ENCODE measurements at places on chromosomes 1 and 21.

DNA sequence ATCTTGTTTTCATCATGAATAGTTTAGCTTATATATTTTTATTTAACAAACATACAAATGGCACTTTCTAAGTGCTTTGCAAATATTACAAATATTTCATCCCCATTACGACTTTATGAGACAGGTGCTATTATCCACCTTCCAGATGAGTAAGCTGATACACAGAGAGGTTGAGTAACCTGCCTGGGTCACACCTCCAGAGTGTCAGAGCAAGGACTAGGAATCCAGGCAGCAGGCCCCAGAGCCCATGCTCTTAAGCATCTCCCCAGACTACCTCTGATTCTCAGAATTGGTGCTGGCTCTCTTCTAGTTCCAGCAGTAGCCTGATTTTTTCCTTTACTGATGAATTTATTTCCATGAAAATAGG, 40.0 kb downstream of the EPHB2 start:
- DNase-seq = no peak

DNA sequence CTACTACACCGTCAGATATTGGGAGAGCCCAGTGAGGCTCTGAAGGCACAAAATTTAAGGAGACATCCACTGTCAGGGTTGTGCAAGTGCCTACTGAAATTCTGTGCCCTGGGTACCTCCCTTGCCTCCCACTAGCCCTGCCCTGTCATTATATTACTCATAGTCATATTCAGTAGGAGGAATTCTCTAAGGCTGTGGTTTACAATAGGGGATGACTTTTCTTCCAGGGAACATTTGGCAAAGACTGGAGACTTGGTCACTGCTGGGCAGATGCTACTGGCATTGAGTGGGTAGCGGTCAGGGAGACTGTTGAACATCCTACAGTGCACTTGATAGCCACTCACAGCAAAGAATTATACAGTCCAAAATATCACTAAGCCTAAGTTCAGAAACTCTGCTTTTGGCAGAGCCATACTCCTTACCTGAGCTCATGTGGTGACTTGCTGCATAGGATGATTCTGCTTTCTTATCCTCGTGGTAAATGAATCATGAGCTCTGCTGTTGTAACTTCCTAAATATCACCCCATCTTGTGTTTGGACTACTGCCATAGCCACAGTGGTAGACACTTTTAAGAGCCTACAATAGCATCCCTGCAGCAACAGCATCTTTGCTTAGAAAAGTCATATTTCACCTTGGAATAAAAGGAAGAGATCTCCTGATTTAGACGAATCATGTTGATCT, 563.4 kb upstream of the PLXNA2 start:
- DNase-seq = no peak

GRCh38 chr1:212607206-212607912, 1.2 kb upstream of the ATF3 start:
- DNase-seq = no peak

GRCh38 chr1:205355075-205355453, 1.7 kb downstream of the KLHDC8A start:
- no peak for DNase-seq

DNA sequence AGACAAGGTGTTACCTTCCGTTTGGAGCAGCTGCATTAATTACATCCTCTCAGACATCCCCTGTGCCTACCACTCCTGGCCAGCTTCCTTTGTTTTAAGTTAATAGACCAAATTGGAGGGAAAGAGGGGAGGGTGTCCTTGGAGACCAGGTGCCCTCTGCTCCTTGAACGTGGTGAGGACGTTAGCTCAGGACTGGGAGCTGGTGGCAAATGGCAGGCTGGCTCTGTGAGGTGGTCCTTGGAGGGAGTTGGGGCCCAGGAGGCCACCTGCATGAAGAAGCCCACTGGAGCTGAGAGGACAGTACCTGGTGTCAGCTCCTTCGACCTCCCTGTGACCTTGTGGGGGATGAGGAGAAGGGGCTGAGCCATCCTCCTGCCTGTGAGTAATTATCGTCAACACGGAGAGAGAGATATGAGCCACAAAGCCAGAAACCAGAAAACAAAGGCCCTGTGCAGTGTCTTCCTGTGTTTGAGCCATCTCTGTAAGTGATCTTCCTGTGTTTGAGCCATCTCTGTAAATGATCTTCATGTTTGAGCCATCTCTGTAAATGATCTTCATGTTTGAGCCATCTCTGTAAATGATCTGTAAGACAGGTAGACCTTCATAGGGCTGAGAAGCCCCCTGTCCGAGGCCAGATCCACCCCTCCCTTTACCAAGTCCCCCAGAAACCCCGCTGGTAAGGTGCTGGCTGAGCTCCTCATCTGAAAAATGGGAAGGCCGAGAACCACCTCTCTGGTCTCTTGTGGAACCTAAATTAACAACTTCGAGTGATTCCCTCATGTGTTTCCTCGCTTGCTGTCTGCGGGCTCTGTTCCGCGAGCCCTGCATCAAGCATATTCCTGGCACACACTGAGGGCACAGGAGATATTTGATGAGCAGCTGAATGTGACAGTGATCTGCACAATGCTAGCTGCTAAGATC, 126.0 kb downstream of the CAMTA1 start:
- DNase-seq = no peak

- DNase-seq = peak; percentile 91
Observed at GRCh38 chr1:204128964-204129896, 22.6 kb downstream of the ETNK2 start.

DNA sequence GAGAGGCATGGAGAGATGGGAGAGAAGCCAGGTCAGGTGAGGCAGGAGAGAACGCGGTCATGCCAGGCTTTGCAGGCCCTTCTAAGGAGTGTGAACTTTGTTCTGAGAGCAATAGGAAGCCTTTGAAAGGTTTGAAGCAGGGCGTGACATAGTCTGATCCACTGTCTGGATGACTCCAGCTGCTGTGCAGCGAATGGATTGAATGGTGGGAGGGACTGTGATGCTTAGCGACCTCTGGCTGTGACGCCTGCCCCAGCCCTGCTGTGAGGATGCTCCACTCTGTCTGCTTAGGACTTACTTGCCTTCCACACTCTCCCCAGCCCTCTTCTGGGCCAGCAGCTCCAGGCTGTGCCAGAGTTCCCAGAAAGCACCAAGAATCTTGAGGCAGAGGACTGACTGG, 41.8 kb upstream of the POU3F1 start:
- peak; percentile 39 for DNase-seq
